Stimulated activated CD4-positive, alpha-beta T cell treated with anti-CD3 and anti-CD28 coated beads, Interleukin-15, amount 100 ng/mL, for 1 hour (primary cell): ENCODE measurements at places on chromosomes 1 and 21.

DNA sequence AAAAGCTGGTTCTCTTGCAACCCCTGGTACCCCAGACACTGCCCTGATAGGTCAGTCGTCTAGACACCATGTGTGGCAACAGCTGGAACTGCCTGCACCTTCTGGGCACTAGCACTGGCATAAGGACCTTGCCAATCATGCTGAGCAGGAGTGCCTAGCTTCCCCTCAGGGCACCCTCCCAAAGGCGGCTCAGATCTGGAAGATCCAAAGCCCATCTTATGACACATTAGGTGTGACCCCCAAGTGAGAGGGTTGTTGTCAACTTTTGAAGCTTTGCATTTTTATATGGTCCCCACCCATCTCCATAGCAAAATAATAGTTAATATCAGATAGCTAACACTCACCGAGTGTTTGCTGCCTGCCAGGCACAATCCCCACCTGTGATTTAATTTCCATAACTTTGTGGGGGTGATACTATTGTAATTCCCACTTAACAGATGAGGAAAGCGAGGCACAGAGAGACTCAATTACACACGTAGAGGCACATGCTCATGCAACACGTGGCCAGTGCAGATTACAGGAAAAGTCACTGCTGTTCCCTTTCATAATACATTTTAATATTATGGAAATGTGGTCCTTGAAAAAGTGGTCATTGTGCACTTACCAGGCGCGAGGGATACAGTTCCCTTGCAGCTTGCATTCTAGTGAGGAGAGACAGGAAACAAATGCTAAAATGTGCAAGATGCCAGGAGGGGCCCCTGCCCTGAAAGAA lies 25.8 kb downstream of the EXOC8 start:
- DNase-seq, result no peak

GRCh38 chr1:219514728-219515127 lies 98.2 kb downstream of the ZC3H11B start:
- DNase-seq, result no peak

GRCh38 chr1:68799096-68799495 lies 302.2 kb upstream of the DEPDC1 start:
- no peak for DNase-seq

DNA sequence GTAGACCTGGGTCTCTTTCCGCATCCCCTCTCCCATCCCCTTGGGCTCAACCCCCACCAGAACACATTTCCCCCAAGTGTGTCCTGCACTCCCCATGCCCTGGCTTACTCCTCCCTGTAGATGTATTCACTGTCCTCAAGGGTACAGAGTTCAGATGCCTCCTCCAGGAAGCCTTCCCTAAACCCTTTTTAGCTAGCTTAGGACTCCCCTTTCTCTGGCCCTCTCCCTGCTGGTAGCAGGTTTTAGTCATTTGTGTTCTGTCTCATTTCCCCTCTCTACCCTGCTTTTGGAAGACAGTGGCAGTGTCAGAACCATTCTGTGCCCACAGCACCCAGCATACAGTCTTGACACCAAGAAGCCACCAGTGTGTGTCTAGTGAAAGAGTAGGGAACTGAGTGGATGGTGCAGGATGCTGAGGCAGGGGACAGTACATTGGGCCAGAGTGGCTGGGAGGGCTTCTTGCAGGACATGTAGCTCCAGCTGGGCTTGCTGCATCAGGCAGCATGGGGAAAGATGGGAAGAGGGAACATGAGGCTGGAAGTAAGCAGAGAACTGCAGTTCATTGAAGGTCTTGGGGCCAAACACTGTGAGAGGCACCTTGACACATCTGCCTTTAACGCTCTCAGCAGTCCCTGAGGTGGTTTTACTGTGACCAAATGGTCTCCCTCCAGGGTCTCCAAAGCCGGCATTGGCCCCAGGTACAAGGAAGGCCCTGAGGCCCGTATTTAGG lies 2.5 kb downstream of the FOXO6 start:
- no peak for DNase-seq

- no peak for DNase-seq
Measured at GRCh38 chr1:37850352-37850955, 8.9 kb downstream of the MTF1 start.
